Activated CD8-positive, alpha-beta memory T cell treated with anti-CD3 and anti-CD28 coated beads for 24 hours (primary cell): ENCODE measurements at places on chromosomes 11 and 22.

- DNase-seq = peak; percentile 74
Observed at GRCh38 chr11:78202733-78203167, 14.0 kb downstream of the USP35 start.

DNA sequence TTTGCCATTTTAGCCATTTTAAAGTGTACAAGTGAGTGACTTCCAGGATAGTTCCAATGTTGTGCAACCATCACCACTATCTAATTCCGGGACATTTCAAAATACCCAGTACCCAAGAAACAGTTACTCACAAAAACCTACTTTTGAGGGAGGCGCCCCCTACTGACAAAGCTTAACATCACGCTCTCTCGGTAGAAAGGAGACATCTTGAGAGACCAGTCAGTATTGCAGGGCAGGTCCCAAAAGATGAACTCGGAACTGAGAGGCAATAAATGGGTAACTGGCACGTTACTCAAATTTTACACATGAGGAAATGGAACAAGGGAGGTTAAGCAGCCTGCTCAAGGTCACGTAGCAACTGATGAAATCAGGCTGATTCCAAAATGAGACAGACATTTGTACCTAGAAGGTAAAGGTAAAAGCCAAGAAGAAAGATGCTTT is 50.0 kb upstream of the POU2AF1 start:
- DNase-seq = peak; percentile 74

GRCh38 chr11:32118025-32118974 is 27.4 kb downstream of the RCN1 start:
- DNase-seq = no peak

DNA sequence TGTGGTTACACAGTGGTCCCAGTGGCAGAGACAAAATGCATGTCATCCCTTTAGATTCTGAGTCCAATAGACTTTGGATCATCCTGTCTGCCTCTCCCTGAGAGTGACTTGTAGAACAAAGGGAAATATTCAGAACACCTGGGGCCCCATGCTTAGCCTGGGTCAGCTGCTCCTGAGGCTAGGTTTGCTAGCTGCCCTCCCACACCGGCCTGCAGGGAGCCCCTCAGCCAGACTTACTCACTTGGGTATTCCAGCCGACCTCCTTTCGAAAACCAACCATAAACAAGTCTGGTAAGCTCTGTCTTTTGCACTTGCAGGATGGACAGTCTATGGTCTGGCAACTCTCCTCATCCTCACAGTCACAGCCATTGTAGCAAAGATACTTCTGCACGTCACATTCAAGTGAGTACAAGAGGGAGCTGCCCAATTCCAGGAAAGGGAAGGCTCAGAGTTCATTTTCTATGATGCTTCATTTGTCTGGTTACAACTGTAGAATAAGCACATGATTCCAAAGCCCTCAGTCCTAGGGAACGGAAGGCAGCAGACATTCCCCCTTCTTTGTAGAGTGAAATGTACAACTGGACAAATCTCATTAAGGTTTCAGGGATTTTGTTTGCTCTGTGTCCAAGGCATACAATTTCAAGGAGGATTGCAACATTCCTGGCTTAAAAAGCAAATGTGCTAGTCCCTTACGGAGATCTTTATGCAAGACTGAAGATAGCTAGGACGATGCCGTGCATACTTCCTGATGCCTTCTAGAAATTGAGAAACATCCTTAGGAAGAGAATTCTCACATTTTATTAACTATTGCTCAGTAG is 65.5 kb upstream of the EMID1 start:
- DNase-seq = peak; percentile 17

- peak; percentile 62 for DNase-seq
Observed at GRCh38 chr22:38180841-38181452, 683 bp downstream of the PLA2G6 start.

DNA sequence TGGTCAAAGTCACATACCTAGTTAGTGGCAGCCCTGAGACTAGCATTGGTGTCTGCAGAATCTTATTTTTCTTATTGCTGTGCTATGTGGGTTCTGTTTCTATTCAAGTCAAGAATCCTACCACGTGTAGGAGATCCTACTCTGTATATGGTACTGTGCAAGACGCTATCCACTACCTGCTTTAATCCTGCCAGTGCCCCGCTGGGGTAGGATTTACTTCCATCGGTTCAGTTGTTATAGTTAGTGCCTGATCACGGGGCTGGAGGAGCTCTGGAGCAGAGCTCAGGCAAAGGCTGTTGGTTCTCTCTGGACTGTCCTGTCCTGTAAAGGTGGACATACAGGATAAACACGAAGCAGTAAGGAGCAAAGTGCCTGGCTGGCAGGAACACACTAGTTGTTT is 167.9 kb downstream of the NTM start:
- DNase-seq = no peak

DNA sequence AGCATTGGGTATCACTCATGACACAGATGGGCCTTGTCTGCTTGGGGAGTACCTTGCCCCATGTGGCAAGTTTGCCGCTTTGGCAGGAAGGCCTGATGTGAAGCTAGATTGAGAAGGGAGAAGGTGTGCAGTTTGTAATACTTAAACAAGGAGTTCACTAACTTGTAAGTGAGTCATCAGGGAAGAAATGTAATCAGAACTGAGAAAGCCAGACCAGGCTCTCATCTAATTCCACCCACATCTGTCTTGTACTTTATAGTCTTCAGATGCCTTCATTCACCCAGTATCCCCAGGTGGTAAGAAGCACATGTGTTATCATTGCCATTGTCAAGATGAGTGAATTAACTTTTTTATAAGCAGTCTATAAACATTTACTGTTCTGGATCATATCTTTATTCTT is 116.0 kb upstream of the DDI1 start:
- no peak for DNase-seq

GRCh38 chr11:57422669-57423068 is 4.3 kb downstream of the SLC43A3 start:
- no peak for DNase-seq

DNA sequence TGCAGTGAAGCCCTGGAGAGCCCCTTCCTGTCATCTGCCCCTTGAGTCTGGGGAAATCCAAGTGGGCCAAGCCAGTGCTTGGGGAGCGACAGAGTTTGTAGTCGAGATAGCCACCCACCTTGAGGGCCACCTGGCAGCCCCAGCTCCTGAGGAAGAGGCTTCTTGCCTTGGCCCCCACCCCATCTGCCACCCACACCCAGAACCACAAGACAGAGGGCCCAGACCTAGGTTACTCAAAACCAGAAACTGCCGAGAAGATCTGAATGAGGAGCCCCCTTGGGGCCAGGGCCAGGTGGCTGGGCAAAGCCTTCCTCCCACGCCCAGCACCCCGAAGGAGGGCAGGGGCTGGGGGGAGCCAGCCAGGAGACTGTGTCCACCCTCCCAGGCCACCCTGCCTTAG is 18.8 kb upstream of the PRR5 start:
- peak; percentile 68 for DNase-seq

- no peak for DNase-seq
Observed at GRCh38 chr22:21100149-21101032, 54.6 kb downstream of the LRRC74B start.

DNA sequence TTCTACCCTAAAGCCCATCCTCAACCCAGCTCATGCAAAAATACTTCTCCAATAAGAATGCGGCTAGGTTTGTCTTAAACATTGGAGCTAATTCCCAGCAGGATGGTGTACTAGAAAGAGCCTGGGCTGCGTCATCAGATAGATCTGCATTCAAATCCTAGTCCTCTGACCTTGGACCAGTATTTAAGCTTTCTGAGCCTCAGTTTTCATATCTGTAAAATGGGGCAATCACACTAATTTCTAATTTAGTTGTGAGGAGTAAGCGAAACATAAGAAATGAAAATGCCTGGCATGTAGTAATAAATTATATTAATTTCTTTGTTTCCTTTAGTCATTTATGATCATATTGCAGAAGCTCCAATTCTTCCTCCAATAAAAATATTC is 32.2 kb upstream of the ACCSL start:
- DNase-seq = no peak

GRCh38 chr11:74139151-74139918 is 31.5 kb downstream of the C2CD3 start:
- no peak for DNase-seq

- DNase-seq = no peak
Observed at GRCh38 chr11:12922418-12922817, 86.7 kb upstream of the RASSF10 start.

DNA sequence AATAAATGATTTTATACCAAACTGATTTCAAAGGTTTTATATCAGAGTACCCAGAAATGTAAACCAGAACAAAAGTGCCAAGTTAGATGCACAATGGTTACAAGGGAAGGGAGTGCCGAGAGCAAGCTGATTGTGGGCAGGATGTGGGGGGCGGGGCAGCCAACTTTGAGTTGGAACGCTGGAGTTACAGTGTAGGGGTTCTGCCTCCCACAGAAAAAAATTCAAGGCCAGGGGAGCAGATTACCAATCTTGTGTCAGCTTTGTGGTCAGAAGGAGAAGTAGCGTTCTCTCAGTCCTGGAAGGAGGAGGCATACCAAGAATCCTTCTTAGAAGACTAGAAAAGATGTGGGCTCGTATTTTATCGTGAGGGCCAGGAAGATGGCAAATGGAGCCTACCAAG is 15.9 kb upstream of the POU2AF2 start:
- DNase-seq = no peak

GRCh38 chr11:45605051-45605450 is 60.4 kb downstream of the CHST1 start:
- no peak for DNase-seq

GRCh38 chr11:80297858-80298632 is 857.2 kb upstream of the TENM4 start:
- no peak for DNase-seq

- no peak for DNase-seq
Observed at GRCh38 chr22:20241579-20242392, 26.3 kb downstream of the RTN4R start.

DNA sequence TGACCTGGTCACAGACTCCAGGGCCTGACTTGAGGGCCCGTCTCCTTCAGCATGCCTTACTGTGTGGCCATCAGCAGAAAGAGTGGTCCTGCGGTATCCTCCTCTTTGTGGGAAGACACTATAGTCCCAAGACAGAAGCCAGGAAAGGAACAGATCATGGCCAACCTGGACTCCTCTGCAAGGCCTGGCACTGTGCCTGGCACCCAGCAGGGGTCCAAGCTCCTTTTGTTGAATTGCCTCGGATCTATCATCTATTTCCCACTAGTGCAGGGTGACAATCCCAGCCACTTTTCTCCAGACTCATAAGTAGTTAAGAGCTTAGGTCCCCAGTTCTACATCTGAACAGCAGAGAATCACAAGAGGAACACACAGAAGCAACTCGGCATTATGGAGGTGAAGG is 27.0 kb downstream of the DSCAML1 start:
- DNase-seq = no peak

GRCh38 chr11:9091044-9091922 is at the start of gene SCUBE2:
Gene SCUBE2 (minus strand): TSS chr11:9091599. CDS start chr11:9091528, 71 bp downstream.
- no peak for DNase-seq

GRCh38 chr11:87425391-87425790 is 387.7 kb downstream of the TMEM135 start:
- no peak for DNase-seq

- no peak for DNase-seq
Observed at GRCh38 chr22:45787759-45788158, 116.1 kb downstream of the ATXN10 start.

DNA sequence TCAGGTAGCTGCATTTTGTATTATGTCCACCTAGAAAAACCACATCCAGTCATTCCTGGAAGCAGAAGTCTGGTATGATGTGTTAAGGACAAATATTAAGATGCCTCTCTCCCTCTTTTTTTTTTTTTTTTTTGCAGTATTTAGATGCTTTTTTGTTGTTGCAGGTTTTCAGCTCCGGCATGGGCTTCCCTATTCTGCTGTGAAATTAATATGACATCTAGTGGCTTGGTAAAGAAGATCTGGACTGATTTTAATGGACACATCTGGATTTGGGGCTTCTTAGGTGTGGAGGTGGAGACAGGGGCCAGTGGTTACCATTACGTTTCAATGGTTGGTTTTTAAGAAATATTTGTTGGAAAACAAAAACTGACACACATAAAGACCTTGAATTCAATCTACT is 47.5 kb upstream of the RASSF10 start:
- DNase-seq = no peak

DNA sequence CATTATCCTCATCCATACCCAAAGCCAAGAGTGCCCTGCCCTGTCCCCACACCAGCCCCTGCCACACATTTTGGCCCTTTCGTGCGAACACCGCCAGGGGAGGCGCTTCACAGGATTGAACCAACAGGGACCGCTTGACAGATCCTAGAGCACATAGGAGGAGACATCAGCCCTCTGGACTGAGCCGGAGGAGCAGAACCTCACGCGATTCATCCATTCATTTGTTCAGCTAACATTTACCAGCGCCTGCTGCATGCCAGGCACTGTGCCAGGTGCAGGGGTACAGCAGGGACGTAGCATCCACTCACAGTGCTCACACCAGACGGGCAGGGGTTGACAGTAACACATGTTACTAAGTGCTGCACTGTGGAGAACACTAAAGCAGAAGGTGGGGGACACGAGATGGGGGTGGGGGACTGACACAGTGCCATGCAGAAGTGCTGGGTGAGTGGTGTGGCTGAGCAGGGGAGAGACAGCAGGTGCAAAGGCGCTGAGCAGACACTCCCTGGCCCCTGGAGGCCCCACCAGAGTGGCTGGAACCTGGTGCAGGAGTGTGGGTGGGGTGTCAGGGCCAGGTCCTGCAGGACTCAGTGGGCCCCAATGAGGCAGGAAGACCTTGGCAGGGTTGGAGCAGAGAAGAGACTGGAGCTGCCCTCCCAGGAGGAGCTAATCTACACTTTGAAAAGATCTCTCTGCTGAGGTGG is 3.4 kb downstream of the GNAZ start:
- DNase-seq = no peak

DNA sequence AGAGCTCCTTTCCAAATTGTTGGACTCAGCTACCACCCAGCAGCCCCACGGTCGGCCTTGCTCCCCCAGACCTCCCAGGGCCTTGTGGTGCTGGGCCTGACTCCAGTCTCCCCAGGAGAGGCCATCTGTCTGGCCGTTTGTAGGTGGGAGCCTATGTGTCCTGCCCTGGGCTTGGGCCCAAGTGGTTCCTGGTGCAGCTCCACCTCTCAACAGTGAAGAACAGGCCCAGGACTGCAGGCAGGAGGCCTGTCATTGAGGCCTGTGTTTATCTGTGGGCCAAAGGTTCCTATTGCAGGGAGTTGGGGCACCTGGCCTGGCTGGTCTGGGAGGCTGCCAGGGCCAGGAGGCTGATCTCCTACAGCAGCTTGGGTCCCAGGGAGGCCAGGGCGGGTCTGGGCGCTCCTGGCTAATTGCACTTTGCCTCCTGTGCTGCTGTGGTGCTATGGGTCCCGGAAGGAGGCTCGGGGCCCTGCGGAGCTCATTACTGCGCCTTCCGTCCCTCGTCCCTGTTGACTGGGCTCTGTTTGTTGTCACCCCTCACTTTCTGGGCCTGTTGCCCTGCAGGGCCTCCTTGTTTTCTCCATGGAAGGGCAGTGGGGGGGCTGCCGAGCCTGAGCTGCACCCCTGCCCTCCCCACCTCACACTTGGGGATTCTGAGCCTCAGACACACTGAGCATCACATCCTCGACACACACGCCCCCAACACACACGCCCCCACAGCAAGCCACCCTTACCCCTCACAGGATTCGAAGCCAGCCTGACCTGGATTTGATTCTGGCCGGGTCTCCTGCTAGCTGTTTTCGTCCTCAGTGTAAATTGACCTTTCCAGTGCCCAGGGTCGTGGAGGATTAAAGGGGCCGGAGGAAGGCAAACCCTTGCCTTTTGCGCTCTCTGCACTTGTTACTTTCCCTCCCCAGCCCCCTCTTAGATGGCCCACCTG is 6.8 kb upstream of the OMP start:
- no peak for DNase-seq
